Activated T-cell treated with anti-CD3 and anti-CD28 coated beads, Interleukin-2, amount 50 U/mL, for 24 hours (primary cell): ENCODE measurements at places on chromosomes 7 and 10.

- DNase-seq, result no peak
Observed at GRCh38 chr7:34761627-34762026, 103.6 kb downstream of the NPSR1 start.

GRCh38 chr7:14233868-14234369, 244.5 kb upstream of the ETV1 start:
- no peak for DNase-seq

- DNase-seq, result no peak
Observed at GRCh38 chr10:124403548-124403947, 15.2 kb downstream of the OAT start.

DNA sequence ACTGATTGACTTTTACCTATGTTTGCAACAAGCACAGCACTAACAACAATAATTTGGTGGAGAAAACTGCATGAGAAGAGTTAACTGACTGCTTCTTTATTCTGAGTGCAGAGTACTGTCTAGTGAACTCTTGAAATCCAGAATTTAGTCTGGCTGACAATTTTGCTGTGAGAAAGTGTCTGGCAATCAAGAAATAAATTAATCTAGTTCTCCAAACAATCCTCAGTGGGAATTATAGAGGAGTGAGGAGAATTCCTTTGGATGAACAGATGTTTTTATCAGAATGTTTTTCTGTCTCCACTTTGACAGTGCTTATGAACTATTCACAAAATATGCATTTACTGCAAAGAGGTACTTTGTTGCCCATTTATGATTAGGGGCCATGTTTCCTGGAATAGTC, 694.9 kb upstream of the LRRN3 start:
- DNase-seq, result no peak

DNA sequence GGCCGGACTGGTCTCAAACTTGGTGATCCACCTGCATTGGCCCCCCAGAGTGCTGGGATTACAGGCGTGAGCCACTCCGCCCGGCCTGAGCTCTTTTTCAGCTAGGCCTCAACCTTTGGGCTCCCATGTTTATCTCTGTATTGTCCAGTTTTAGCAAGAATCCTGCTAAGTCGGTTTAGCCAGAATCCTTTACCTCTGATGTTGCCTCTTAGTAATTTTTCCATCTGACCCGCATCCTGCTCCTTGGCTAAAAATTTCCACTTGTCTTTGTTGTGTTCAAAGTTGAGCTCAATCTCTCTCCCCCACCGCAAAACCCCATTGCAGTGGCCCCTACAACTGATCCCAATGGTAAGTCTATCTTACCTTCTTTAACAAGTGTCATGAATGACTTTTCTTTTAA, 20.7 kb upstream of the ST7 start:
- no peak for DNase-seq

DNA sequence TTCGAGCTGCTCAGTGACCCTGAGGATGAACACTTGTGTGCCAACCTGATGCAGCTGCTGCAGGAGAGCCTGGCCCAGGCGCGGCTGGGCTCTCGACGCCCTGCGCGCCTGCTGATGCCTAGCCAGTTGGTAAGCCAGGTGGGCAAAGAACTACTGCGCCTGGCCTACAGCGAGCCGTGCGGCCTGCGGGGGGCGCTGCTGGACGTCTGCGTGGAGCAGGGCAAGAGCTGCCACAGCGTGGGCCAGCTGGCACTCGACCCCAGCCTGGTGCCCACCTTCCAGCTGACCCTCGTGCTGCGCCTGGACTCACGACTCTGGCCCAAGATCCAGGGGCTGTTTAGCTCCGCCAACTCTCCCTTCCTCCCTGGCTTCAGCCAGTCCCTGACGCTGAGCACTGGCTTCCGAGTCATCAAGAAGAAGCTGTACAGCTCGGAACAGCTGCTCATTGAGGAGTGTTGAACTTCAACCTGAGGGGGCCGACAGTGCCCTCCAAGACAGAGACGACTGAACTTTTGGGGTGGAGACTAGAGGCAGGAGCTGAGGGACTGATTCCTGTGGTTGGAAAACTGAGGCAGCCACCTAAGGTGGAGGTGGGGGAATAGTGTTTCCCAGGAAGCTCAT, 1.1 kb downstream of the DDIT4 start:
- peak; percentile 89 for DNase-seq

- no peak for DNase-seq
Observed at GRCh38 chr7:155340071-155340531, 42.4 kb downstream of the INSIG1 start.

DNA sequence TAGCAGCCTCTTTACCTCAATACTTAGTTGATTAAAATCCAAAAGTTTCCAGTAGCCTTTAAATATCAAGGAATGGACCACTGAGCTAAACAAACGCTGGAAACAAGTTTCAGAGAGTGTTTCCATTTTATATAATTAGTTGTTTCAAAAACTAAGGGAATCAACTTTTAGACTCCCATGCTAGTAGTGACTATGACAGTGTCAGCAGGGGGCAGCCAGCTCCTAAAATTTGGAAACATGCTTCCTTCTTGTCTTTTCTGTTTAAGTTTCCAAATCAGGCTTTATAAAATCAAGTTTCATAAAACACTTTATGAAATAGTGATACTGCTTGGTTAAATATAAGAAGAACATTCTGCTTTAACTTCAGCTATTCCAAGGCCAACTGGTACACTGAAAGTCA, 138.2 kb upstream of the TMEM229A start:
- no peak for DNase-seq

DNA sequence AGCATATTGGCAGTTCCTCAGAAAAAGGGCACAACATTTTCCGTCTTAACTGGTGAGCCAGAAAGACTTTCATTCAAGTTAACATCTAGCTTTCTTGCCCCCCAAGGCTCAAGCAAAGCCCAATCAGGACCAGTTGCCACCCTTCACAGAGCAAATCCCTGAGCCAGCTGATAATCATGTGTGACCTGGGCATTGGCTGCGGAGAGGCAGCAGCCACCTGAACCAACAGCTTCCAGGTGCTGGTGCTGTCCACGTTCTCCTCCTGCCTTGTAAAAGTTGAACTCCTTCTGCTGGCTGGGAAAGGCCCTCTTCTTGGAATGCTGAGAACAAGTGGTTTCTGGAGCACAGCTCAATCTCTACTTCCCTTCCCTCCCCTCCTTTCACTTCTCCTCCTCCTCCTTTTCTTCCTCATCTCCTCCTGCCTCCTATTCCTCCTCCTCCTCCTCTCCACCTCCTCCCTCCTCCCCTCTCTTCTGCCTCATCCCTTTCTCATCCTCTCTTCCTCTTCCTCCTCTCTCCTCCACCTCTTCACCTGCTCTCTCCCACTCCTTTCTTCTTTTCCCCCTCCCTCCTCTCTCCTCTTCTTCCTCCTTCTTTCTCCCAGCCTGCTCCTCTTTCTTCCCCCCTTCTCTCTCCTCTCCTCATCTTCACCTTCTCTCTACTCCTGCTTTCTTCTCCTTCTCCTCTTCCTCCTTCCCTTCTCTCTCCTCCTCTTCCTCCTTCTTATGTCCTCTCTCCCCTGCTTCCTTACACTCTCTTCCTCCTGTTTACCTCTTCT, 140.6 kb downstream of the JCAD start:
- DNase-seq, result no peak

DNA sequence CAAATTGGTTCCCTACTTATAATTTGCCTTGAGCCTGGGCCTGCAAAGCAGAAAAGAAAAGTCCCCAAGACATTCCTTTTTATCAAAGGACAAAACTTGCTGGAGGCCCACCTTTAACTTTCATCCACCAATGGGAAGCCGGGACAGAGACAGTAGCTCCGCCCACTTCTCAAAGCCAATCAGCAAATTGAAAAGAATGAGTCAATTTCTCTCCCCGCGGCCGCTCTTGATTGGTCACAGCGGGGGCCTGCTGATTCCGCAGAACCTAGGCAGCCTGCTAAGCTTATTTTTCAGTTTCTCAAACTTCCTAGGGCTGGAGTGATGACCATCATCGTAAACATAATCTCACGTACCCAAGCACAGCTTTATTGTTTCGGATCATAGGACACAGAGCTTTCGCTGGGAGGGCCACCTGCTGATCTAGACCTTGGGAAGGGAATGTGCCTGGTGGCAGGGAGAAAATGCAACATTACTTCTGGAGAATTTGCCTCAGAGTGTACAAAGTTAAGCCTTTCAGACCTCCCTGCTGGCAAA, at the start of gene SLC13A4:
Gene SLC13A4 (minus strand): TSS at position 51 of the 534 bp plus-strand sequence. CDS start 690 bp downstream, outside the sequence.
- no peak for DNase-seq

- no peak for DNase-seq
Observed at GRCh38 chr10:50982989-50983388, 91.3 kb upstream of the PRKG1 start.

DNA sequence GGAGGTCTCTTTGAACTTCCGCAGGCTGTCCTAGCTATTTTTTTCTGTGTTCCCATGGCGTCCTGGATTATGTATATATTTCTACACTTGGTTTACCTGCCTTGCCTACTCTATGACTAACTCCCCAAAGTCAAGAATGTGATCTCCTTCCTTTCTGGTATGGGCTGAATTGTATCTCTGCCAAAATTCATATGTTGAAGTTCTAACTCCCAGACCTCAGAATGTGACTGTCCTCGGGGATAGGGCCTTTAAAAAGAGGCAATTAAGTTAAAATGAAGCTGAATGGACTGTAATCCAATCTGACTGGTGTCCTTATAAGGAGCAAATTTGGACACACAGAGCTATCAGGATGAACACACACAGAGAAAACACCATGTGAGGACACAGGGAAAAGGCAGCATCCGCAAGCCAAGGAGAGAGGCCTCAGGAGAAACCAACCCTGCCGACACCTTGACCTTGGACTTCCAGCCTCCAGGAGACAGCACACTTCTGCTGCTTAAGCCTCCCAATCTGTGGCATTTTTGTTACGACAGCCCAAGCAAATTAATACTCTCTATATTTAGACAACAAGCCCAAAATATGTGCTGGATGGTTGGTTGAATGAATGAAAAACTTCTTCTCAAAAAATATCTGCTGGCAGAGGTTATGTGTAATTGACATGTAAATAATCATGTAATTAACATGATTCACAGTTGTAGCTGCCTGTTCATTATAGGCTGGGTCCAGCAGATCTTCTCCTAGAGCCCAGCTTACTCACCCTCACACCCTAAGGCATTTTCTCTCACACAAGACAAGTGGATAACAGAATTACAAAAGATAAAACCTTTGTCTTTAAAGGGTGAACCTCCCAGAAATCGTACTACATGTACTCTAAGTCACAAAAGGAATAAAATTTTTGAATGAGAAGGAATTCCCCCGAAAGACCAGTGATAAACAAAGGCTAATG, 123.7 kb downstream of the CUBN start:
- DNase-seq, result no peak

DNA sequence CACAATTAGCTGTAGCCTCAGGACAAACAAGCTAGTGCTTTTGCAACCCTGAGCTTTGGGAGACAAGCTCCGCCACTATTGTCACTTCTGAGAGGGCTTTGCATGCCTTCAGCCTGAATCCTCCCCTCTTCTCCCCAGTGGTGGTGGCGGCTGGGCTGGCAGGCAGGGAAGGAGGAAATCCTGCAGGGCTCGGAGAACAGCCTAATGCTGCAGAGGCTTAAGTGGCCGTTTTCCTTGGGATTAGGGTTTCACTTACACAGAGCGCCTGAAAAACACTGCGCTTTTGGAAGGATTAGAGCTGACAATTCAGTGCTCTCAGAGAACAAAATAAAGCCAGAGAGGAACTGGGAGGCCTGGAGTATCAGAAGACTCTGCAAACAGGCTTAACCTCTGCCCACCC, 71.3 kb downstream of the PAX2 start:
- no peak for DNase-seq

DNA sequence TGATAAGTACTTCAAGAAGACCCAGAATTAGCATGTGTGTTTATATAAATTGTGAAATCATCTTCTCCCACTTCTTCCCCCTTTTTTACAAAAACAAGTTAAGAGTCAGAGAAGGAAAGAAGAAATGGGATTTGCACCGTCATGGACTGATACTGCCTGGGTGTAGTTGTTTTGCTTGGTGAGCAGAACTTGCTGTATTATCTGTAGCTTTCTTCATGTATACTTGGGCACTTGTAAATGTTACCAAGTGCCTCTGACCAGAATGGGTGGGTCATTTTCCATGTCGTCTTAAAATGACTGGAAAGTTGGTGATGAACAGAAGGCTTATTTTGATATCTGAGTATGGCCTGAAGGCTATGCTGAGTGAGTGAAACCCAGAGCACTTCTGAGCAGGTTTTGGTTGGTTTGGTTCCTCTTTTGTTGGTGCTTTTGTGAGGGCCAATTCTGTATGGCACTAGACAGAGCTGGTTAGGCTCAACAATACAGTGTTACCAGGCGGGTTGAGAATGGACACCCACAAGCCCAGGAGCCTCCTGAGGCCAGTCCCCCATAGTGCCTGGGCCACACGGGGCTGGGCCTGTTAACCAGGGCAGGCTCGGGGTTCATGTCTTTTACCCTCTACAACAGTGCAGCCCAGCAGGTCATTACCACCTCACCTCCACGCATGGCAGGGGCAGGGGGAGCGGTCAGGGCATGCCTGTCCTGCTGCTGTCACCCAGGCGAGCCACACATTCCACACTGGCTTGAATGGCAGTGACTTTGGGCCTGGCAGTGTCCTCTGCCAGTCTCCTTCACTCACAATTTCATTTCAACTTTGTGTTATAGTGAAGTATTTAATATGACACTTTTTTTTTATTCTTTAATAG, 115.1 kb downstream of the CCNY start:
- no peak for DNase-seq

GRCh38 chr10:114957673-114958072, 19.7 kb downstream of the TRUB1 start:
- no peak for DNase-seq

- DNase-seq, result no peak
Observed at GRCh38 chr10:29048506-29048905, 240.4 kb upstream of the LYZL1 start.

DNA sequence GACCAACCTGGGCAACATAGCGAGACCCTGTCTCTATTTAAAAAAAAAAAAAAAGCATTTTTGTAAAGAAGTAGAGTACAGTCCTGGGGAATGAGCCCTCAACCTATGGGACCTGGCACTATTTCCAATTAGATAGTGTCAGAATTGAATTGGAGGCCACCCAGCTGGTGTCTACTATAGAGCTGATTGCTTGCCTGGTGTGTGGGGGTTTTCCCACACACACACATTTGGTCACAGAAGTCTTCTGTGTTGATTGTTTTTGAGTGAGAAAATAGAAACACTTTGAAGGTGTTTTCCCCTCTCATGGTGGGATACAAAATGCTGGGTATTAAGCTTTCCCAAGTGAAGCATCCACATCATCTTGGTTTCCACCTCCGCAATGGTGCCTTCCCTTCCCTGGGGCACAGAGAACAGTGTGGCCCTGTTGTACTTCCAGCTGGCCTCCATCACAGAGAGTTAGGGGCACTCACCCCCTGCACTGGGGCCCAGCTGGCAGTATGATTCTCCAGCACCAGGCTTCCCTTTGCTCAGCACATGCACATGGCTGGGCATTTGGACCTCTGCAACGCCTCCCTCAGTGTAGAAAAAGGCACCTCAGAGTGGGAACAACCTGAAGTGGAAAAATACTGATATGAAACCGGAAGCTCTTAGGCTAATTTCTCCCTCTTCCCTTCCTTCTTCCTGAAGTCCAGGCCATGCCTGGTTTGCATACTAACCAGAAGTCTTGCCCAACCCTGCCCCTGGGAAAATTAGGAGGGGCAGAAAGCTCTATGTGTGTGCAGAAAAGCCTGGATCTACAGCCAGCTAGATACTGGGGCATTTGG, 10.7 kb upstream of the NFKB2 start:
- no peak for DNase-seq

- DNase-seq, result no peak
Observed at GRCh38 chr7:151415375-151416105, 5.7 kb upstream of the WDR86 start.
